ENCODE measurements at places on chromosomes 1 and 21.

- no peak for DNase-seq
These were observed 2.4 kb upstream of the TMEM52 start for GRCh38 chr1:1921459-1921862.

DNA sequence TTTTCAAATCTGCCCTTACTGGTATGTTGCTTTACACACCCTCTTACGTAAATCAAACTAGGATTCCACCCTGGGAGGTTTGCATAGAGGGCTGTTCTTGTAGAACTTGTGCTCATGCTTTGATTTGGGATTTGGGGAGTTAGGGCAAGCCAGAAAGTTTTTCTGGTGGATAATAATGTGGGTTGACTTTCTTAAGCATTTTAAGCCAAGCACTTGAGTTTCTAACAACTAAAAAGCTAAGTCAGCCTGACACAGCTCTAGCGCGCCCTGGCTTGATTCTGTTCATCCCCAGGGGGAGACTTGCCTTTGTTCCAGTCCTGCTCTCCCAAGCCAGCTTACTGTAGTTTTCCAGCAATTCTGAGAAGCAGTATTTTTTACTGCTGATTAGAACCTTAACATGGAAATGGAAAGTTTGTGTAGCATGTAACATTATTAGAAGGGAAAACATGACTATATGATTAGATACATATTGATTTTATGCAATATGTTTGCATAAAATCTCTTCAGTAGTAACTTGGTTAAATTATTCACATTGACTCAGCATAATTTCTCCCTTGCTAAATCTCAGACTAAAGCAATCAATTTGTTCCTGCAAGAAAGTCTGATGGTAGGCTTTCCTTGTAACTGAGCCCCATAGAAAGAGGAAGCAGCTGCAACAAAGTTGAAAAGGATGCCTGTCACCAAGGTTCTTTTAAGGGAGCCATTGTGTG lies 11.0 kb upstream of the PGD start:
- DNase-seq = no peak

DNA sequence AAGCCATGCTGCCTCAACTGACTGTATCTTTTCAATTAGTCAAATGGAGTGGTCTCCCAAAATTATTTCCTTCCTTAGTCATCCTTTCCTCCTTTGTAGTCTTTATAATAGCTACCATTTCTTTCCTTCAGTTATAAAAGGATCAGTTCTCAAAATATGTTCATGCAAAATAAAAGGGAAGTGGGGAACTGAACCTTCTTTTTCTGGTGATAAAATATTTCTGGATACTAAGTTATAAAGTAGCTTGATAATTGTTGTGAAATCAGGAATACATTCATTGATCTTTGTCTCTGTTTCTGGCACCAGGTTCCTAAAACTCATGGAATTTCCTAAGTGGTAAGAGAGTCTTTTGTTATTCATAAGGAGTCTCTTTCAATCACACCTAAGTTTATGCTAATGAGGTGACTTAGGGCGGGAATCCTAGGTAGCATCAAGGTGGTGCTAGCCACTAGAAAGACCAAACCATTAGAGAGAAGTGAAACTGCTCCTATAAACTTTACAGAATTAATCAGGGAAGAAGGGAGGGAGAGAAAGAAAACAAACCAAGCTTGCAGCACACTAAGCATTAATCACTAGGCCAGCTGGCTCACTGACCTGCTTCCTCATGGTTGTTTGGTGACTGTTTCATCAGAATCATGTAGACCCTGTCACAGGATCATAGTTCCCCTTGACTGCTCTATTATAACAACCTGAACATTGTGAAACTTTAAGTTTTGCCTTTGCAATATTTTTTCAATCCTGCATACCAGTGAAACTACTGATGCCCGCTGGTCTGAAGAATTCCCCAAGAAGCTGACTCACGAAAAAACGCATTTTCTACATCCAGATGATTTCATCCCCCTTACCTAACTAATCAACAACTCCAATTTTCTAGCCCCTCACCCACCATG lies 161.6 kb upstream of the PTBP2 start:
- no peak for DNase-seq

- no peak for DNase-seq
These were observed 161.6 kb downstream of the PRDM16 start for GRCh38 chr1:3230553-3230952.

- DNase-seq = no peak
These were observed 31.3 kb downstream of the PTGFRN start for GRCh38 chr1:116940814-116941599.

- DNase-seq = peak; percentile 91
These were observed 39.2 kb upstream of the LRRC8D start for GRCh38 chr1:89781494-89782126.

Measured in activated effector memory CD4-positive, alpha-beta T cell treated with anti-CD3 and anti-CD28 coated beads, Interleukin-2, amount 50 U/mL, for 16 hours (primary cell).